T1000 (cell line): ENCODE measurements at places on chromosomes 2 and 18.

- DNase-seq: no peak
These were observed 282.9 kb downstream of the DYSF start for GRCh38 chr2:71736091-71736861.

- DNase-seq: no peak
These were observed 53.7 kb upstream of the TANC1 start for GRCh38 chr2:158914731-158915130.

GRCh38 chr2:75186821-75187220 lies 12.5 kb downstream of the TACR1 start:
- DNase-seq: no peak

GRCh38 chr2:204892506-204893255 lies 347.4 kb downstream of the PARD3B start:
- no peak for DNase-seq

- no peak for DNase-seq
These were observed 928.7 kb downstream of the SLC4A3 start for GRCh38 chr2:220555961-220556630.

DNA sequence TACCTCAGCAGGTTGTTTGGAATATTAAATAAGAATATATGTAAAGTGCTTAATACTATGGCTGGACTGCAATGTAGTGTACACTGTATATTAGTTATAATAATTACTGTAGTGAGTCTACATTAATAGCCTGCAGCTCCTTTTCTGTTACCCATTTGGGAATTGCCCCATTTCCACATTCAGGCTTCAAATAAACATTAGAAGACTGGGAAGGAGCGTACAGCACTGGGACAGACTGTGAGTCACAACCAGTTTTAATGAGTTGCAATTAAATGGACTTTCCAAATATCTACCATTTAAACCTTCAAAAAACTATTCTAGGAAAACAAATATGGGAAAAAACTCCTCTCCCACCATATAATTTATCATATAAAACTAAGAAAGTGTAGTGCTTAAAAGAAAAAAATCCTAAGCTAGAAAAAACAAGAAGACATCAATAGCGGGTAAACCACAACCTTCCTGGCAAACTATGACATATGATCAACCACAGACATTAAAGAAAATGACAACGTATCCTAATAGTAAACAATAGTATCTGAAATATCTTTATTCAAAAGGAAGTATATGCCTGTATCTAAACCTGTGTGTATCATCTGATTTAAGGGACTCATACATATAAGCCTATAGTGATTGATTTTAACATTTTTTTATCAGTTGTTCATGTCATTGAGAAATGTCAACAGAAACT lies 86.1 kb downstream of the TRIP12 start:
- no peak for DNase-seq

- DNase-seq: no peak
These were observed 42.3 kb upstream of the LPIN2 start for GRCh38 chr18:3055186-3055728.

DNA sequence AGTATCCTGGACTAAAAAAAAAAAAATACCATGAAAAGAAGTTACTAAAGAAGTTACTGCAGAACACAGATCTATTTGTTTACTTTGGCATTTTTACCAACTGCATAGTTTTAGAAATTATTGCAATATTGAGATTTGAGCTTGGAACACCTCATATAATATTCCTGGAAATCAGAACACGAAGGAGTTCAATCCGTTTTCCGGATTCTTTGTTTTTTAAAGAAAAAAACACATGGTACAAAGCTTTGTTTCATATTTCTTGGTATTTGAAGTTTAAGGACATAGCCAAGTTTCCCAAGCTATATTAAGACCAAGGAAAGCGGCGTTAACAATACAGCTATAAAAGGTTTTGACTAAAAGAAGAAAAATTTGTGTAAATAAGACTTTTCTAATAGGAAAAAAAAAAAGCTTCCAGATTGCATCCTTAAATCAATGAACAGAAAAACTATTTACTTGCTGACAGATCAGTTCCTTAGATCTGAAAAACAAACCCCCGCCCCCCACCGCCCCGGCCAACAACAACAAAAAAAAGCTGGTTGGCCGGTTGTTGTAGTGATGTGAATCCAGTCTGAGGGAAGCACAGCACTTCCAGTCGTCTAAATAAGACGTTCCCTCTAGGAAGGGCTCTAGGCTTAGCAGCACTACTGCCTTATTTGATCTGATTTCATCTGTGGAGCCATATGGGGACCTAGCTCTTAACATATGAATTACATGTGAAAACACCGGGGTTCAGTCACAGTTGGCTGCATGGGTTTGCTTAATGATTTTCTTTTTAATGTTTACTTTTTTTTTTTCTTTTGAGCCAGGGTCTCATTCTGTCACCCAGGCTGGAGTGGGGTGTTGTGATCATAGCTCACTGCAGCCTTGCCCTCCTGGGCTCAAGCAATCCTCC lies 2.5 kb upstream of the RHOB start:
- no peak for DNase-seq

DNA sequence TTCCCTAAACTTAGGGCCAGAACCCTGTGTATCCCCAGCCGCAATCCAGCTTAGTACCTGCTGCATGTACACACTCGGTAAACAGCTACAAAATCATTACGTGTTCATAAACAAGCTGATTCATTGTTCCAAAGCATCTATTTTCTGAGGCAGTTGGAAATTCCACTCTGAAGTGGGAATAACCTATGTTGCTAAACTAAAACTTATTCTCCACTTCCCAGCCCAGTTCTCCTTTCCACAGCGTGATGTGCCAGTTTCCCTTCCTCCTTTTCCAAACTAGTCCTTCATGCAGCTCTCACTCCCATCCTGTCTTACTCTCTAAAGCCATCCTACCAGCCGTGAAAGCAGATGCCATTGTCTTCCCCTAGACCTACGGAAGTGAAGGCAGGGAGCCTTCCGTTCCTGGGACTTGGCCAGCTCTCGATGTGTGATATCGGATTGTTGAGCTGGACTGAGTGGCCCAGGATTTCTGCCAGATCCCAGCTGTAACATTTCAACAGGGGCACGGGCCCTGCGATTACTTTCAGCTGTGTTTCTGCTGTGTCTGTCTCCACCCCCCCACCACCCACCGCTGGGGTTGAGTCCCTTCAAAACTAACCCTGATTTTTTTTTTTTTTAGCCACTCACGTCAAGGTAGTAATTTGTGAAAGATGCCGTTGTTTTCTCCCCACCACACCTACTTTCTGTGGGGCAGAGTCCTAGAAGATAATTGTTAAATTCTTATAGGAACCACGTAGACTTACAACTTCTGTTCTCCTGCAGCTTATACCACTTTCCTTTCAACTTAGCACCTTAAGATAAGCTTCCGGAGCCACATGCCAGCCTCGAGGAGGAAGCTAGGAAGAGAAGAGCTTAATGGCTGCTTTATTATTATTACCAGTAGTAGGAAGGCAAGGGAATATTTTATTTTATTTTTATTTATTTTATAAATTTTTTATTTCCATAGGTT lies 100.9 kb downstream of the CRIM1 start:
- DNase-seq: no peak

DNA sequence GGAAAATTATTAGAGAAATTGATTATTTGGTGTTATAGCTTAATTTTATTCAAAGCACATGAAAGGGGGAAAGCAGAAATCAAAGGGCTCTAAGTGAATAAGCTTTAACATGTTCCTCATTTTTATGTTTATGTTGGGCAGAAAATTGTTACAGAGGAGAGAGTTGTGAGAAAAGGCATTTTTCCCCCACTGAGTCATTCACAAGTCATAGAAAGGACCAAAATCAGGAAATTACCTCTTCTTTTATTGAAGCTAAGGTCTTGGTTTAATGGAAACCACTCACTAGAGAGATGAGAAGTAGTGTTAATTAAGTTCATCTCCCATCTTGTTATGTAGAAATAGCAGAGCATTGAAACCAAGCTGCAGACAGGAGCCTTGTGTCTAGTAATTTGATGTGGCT lies 175.3 kb upstream of the THUMPD2 start:
- DNase-seq: no peak

GRCh38 chr2:24304098-24304497 lies 56.2 kb downstream of the ITSN2 start:
- DNase-seq: no peak

DNA sequence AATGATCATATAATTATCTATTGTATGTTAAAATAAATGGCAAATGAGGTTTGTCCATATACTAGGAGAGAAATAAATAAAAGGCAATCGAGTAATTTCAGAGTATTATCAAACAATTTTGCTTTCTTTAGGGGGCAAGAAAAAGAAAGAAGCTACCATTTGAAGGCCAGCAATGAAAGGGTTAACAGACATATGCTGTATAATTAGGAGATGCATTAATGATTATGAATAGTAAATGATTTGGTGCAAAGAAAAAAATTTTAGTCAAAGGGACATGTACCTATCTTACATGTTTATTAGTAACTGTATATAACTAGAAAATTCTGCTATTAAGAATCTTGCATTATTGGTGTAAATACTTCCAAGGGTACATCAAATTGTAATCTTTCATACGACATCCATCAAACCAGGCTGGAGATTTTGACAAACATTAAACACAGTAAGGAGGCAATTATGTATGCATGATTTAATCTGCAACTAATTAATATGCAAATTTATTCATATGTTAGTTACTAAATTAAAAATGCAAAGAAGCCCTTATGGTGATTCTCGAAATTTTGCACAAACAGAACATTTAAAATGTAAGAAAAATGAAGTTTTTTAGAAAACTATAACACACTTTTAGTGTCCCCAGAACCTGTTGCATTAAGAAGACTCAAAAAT lies 251.4 kb downstream of the TCF4 start:
- DNase-seq: no peak

DNA sequence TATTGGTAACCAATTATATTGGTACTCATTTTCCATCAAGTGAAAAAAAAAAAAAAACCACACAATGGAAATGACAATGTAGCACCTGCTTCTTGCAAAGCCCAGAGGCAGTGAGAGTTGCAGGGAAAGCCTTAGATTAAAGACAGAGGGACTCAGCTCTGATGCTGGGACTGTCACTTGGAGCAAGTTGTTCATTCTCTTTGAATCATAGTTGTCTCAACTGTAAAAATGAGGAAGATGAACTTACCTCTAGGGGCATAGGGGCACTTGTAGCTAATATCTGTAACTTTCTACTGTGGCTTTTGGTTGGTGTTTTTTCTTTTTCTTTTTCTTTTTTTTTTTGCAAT lies 81.4 kb upstream of the LPIN2 start:
- DNase-seq: no peak

GRCh38 chr18:54742659-54743604 lies 85.3 kb upstream of the RAB27B start:
- peak; percentile 5 for DNase-seq

DNA sequence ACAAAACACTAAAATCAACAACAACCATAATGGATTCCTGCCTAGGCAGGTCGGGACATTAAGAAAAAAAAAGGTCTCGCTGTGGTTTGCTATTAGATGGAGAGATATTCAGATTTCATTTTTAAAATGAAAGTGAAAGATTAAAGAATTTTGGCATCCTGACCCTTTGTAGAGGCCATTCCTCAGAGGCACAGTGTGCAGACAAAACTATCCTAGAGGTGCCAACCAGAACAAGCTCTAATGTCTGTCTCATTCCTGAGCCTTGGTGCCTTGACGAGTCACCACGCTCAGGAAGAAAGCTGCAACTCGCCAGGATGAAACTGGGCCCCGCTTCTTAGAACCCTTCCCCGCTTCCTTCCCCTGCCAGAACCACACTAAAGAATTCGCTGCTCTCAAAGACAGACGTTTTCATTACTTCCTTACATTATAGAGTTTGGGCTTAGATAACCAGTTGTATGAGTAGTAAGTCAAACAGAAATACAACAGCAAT lies 156.0 kb downstream of the TGIF1 start:
- DNase-seq: no peak

DNA sequence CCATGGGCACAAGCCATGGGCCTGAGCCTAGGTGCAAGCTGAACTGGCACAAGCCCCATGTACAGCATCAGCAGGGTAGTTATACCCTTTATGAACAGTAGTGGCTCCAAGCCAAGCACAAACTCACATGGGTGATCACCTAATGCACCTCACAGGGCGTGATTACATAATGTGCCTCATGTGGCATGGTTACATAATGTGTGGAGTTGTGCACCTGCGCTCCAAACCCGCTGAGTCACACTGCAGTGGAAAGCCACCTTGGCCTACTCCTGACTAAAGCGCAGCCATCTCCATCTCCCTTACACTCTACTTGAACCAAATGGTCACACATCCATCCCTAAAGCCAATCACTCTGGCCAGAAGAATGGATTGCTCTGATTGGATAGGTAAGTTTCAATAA lies 279.7 kb downstream of the MBD2 start:
- no peak for DNase-seq

DNA sequence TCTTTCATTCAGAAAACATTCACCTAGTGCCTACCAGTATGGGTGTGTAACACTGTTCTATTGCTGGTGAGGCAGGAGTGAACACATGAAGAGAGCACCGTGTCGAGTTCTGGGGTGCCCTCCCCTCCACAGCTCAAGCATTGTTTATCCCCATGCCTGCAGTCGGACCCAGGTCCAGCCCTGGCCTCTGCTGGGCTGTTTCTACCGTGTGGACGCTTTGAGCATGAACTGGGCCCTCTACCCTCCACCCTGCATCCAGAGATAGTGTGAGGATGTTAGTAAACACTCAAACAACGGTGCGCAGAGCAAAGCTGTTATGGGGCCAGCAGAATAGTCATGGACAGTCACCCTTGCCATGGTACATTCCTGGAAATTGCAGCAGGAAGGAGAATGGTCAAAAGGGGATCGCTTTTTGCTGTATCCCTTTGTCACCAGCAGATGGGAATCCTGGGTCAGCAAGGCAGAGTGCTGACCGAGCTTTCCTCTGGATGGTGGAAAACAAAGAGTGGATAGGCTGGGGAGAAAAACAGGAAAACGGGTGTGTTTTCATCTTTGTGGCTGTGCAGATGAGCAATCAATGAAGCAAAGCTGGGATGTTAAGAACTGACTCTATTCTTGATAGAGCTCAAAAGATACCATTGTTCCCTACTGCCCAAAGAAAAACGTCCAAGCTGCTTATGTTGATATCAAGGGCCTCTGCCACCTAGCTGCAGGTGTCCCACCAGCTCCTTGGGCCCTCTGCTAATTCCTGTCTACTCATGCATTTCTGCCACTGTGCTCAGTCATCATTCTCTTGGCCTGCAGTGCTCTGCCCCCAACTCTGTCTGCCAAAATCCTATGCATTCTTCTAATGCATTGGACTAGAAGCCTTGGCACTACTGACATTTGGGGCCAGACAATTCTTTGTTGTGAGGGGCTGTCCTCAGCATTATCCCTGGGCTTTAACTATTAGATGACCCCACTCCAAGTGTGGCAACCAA lies 38.7 kb downstream of the REEP1 start:
- no peak for DNase-seq

DNA sequence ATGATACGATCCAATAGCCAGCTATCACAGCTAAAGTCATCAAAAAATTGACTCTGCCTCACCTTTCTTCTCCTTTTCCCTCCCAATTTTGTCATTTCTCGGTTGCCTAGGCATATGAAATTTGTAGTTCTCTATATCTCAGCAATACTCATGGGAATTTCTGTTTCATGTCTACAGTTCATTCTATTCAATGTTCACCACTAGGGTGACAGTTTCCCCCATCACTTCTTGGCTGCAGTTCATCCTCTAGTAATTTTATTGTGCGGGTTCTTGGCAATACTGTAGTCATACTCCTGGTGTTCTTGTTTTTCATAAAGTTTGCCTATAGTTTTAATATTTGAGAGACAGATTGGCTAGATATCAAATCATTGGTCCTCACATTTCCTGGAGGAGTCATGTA lies 872.2 kb upstream of the ID2 start:
- no peak for DNase-seq

GRCh38 chr2:195475336-195475735 lies 181.7 kb upstream of the SLC39A10 start:
- no peak for DNase-seq
